ENCODE measurements at places on chromosomes 7 and 10.
A peak's percentile ranks its signal among the peaks of the same experiment; 100 is the strongest.

DNA sequence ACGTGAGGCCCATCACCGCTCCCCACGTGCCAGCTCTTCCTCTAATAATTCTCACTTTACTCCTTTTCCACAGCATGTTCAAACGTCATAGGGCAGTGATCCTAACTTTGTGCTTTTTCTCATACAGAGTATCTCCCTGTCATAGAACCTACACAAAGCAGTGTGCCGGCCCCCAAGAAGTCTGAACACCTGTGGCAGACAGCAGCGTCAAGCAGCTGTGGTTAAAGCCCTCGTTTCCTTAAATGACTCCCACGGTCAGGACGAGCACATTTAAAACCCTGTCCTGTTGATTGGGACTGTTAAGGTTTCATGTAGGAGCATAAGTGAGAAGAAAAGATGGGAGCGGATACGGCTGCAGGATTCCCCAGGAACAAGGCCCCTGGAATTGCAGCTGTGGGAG, 267.2 kb downstream of the DIP2C start:
- no peak for DNase-seq

DNA sequence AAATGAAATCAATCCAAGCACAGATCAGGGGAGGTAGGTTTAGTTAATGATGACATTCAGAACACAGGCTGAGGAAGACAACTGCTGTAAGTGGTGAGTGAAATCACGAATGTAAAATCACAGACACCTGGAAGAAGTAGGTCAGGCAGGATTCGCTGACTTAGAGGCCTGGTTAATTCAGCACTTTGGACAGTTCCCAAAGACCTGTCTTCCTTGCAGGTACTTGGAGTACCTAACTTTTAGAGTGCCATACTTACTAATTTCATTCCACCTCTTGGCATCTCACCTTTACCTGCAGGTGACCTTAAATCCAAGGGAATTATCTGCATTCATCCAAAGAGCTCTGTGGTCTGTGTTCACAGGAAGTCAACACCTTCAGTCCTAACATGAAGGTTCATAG, 822.3 kb downstream of the PHTF2 start:
- DNase-seq: no peak

GRCh38 chr10:30784897-30785605, 155.5 kb upstream of the LYZL2 start:
- DNase-seq: peak; percentile 38

GRCh38 chr7:27105301-27106031, 3.0 kb upstream of the HOXA2 start:
- DNase-seq: no peak

DNA sequence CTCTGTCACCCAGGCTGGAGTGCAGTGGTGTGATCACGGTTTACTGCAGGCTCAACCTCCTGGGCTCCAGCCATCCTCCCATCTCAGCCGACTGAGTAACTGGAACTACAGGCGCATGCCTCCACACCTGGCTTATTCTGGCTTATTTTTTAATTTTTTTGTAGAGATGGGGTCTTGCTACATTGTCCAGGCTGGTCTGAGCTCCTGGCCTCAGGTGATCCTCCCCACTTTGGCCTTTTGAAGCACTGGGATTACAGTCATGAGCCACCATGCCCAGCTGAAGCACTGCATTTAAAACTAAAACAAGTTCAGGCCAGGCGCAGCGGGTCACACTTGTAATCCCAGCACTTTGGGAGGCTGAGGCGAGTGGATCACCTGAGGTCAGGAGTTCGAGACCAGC, 8.0 kb downstream of the SH3PXD2A start:
- no peak for DNase-seq

- DNase-seq: no peak
Measured at GRCh38 chr10:124648131-124648475, 96.1 kb downstream of the FAM53B start.

DNA sequence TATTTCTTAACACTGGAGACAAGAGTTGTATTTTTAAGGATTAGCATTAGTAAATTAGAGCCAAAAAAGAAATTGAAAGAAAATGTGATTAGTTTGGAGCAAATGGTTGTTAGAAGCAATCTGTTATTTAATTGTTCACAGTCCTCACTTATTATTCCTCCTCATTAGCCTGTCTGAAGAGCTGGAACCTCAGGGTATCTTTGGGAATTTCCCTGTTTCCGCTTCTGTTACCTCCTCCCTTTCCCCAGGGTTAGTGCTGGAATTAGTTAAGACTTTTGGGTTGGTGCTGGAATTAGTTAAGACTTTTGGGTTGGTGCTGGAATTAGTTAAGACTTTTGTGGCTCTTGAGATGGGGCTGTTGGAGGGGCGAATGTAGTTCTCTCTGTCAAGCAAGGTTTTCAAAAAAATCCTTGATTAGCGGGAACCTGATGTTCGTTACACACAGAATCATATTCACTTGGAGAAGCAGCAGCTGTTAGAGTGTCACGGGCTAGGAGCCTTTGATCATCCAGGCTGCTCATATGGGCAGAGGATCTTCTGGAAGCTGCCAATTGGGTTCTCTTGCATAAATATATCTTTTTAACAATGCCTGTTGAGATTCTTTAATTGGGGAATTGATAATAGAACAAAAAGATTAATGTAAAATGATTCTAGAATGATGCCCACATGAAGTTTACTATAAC, 251.0 kb upstream of the NPSR1 start:
- no peak for DNase-seq

All from skeletal muscle cell (primary cell).